ENCODE measurements at places on chromosomes 4 and X.

GRCh38 chr4:128847082-128847724 is 37.7 kb downstream of the JADE1 start:
- DNase-seq = no peak

GRCh38 chr4:139403462-139403861 is 50.5 kb upstream of the RAB33B start:
- DNase-seq = no peak

DNA sequence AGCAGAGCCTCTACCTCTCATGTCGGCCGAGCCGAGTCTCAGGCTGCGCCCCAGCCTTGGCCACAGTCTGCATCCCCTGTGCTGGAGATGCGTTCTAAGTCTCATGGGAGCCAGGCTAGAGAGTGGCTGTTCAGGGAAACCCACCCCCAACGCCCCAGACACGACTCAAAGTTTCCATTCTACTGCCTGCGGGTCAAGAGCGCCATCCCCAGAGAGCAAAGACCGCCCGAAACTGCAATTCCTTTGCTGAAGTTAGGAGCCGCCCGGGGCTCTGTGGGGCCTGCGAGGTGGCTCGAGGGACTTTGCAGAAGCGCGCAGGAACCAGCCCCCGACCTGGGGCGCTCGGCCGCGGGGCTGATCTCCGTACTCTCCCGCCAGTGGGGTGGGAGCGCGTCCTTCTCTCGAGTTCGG is 10.0 kb upstream of the ELF4 start:
- DNase-seq = no peak

DNA sequence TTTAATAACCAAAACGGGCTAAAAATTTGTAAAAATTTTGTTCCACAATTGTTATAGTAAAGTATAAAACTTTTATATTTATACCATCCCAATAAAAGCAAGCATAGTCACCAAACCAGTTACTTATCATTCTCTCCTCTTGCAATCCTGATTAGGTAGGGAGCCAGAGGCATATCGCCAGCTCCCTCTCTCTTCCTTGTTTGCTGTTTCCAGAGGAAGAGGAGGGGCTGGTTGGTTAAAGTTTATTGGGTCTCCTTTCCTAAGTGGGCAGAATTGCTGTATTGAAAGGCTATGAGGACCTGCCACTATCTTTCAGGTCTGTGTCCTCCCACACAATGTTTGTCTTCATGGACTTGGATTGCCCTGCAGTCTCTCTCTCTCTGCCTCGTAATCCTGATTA is 29.6 kb upstream of the BBS12 start:
- no peak for DNase-seq

GRCh38 chr4:101419336-101420135 is 72.2 kb upstream of the PPP3CA start:
- no peak for DNase-seq

DNA sequence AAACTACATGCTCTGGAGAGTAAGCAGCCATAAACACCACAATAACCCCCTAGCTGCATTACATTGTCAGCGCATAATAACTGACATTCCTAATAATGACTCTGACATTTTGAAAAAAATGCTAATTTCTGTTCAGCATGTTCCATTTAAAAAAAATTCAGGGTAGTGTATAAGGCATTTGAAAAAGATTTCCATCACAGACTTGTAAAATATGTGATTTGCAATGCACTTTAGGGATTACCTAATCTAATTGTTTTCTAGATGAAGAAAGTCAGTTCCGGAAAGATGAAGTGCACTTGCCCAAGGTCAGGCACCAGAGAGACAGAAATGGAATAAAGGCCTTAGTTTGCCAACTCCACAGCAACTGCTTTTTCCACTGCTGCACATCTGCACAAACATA is 55.3 kb downstream of the FANCB start:
- DNase-seq = no peak

GRCh38 chrX:48045410-48046311 is 25.8 kb downstream of the ZNF630 start:
- peak; percentile 26 for DNase-seq

- DNase-seq = peak; percentile 77
These were observed 21.2 kb upstream of the SLC25A31 start for GRCh38 chr4:127708985-127709384.

DNA sequence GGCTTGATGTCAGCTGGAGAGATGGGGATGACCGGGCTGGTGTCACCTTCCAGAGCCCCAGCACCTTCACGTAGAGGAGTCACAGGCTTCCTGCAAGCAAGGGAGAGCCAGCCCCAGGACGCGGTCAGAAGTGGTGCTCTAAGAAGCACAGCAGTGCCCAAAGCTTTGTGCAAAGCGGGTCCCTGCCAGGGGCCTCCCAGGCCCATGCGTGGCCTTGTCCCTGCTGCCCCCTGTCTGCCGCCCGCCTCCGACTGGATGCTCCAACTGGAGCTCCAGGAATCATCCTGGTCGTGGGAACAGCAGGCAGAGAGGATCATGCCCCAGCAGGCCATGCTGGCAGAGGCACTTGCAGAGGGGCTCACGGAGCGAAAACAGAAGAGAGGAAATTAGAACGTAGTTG is 40.1 kb upstream of the LRPAP1 start:
- no peak for DNase-seq

DNA sequence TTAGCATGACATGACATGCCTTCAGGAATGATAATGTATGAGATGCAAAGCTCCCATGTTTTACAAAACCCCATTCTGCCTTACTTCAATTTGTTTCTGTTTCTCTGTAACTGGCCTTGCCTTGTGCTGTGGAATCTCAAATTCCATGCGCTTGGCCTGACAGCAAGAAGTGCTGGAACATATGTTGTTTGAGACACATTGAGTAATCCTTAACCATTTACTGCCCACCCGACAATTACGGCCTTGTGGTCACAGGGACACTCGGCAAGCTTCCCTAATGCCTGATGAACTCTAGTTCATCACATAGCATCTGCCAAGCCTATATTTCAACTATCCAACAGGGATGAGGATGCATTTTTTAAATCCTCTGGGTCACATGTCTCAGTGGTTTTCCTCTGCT is 226.4 kb upstream of the CASK start:
- no peak for DNase-seq

GRCh38 chr4:87034527-87034926 is 99.7 kb downstream of the AFF1 start:
- DNase-seq = no peak

DNA sequence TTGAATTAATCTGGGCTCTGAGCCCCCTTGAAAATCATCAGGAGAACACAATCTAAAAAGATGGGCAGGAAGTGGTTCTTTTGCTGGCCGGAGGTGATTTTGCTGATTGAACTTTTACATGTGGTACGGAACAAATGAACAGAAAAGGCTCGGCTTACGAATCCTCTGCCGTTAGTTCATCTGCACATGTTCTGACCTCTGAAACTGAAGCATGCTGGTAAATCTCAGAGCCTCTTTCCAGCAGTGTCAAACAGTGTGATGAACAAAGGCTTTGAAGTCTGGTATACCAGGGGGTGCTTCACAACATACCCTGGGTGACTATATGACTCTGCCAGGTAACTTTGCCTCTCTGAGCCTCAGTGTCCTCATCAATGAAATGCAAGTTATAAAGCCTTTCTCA is 194.2 kb upstream of the C1QTNF7 start:
- no peak for DNase-seq

GRCh38 chr4:47065051-47065481 is 33.7 kb downstream of the GABRB1 start:
- DNase-seq = no peak

GRCh38 chr4:173591760-173592159 is 61.7 kb upstream of the HAND2 start:
- DNase-seq = no peak

GRCh38 chr4:149980121-149980682 is 98.0 kb upstream of the DCLK2 start:
- no peak for DNase-seq

GRCh38 chrX:22486296-22486695 is 213.6 kb downstream of the CBLL2 start:
- DNase-seq = no peak

DNA sequence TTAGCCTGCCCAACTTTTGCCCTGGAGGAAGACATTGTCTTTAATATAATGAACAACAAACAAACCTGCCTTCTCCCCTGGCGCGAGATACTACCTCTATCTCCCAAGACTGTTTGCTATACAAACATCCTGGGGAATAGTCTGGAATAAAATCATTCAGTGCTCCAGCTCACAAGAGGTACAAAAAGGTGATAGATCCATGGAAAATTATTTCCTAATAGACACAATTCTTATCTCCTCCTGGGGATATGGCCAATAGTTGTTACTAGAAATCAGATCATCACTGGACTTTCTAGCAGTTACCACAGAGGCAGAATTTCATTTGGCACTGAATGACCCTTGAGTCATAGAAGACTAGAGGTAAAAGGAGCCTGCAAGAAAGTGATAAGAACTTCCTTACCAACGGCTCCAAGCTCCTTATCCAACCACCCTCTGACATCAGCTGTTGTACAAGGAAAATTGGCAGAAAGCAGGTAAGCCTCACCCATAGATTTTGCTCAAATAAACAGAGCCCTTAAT is 38.1 kb downstream of the MID1 start:
- DNase-seq = no peak

DNA sequence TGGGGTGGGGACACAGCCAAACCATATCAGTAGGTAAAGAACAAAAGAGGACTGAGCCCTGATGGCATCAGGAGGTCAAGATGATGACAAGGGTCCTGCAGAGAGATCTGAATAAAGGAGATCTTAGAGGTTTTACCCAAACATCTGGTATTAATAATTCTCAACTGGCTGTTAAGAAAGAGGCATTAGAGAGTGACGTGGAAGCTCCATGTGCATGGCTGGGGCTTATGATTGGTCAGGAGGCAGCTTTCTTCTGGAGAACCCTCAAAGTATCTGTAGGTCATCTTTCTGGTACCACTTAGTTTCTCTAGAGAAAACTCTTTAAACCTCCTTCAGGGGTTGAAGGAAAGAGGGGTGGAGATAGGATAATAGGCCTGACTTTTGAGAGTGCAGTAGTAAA is 18.7 kb downstream of the MGST2 start:
- no peak for DNase-seq

GRCh38 chrX:16082470-16083085 is 40.8 kb upstream of the GRPR start:
- no peak for DNase-seq

- DNase-seq = no peak
These were observed 1047.4 kb upstream of the PABPC4L start for GRCh38 chr4:135249024-135249423.
